ENCODE measurements at places on chromosomes 4 and X. TPM values are rescaled to one million over a fixed set of nuclear protein-coding genes. Genes with fewer than 3 reads are reported as not detected.

Gene TMEM175
- 10.2 TPM for total RNA-seq

Gene TRPC5OS
- not detected for total RNA-seq

Gene XKRX
- total RNA-seq, result not detected

Gene TMPRSS11B
- total RNA-seq, result not detected

Gene DGKK
- total RNA-seq, result under 0.01 TPM

GRCh38 chr4:47012676-47013075 is 18.7 kb upstream of the GABRB1 start:
- no peak for DNase-seq

DNA sequence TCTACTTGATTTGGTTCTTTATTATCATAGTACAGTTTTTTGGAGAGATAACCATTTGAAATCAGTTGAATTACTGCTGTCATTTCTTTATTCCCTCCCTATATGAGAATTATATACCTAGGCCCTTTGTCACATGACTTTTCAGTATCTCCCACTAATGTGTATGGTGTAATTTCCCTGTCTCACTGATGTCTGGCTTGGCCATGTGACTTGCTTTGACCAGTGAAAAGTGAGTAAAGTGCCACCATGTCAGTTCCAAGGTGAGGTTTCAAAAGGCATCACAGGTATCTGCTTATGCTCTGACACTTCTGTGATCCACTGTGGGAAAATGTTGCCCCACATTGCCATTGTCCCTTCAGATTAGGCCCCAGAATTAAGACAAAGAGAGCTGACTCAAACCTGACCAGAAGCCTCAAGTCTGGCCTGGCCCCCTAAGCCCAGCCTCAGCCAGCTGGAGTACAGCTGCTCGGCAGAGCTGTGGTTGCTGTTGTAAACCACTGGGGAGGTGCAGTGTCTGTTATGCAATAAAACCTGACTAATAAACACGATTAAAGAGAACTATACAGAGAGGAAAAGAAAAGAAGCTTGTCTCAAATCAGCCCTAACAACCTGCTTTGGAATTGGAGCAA is 27.5 kb downstream of the SETD7 start:
- no peak for DNase-seq

- no peak for DNase-seq
Observed at GRCh38 chr4:25991340-25991739, 77.3 kb downstream of the SMIM20 start.

DNA sequence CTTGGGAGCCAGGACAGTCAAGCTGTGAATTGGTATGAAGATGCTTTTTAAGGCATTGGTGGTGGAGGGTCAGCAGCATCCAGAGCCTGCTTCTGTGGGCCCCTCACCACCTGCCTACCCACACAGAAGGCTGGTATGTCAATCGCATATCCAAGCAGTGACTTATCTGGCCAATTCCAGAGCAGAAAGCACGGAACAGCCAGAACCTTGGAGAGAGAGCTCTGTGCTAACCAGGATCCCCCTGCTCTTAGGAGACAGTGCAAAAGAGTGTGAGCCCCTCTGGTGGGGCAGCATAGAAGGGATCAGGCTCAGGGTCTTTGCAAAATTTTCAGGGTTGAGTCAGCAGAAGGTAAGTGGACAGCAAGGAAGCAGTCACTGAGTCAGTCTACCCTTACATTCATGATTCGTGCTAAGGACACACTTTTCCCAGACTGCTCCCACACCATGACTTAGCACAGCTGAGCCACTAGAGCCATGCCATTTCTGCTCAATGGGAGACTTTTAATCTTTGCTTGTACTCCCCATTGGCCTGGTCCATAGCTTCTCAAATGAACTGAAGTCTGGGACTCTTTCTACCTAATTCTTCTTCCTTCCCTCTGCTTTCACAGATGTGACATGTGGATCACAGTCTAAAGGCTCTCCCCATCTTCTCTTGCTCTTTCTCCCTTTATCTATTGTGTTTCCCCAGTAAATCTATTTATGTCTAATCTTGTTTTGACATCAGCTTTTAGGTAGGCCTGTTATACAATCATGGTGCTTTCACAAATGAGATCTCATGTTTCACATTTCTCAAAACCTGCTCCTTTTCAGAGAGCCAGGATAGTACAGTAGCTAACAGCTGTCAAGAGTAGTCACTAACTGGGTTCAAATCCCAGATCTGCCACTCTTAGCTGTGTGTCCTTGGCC is 20.0 kb downstream of the MORF4L2 start:
- DNase-seq, result no peak

GRCh38 chr4:84804136-84804535 is 162.4 kb downstream of the WDFY3 start:
- no peak for DNase-seq

DNA sequence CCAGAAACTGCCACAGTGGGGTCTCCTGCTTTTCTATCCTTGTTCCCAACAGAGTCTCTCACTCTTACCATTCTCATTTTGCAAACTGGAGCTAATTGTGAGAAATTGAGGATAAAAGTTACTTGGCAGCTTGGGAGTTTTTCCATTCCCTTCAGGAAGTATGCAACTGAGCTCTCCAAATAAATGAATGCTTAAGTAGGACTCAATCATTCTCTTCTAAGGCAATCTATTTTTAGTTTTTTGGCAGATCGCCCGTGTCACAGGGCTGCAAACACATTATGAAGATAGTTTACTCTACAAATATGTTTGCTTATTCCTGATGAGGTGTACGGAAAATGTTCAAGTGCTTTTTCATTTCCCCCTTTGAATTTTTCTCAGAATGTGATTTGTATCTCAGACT is 5.3 kb downstream of the ASB11 start:
- no peak for DNase-seq

GRCh38 chrX:43553257-43553656 is 102.8 kb upstream of the MAOA start:
- DNase-seq, result no peak

GRCh38 chrX:130060122-130061069 is 49.9 kb downstream of the ELF4 start:
- no peak for DNase-seq

DNA sequence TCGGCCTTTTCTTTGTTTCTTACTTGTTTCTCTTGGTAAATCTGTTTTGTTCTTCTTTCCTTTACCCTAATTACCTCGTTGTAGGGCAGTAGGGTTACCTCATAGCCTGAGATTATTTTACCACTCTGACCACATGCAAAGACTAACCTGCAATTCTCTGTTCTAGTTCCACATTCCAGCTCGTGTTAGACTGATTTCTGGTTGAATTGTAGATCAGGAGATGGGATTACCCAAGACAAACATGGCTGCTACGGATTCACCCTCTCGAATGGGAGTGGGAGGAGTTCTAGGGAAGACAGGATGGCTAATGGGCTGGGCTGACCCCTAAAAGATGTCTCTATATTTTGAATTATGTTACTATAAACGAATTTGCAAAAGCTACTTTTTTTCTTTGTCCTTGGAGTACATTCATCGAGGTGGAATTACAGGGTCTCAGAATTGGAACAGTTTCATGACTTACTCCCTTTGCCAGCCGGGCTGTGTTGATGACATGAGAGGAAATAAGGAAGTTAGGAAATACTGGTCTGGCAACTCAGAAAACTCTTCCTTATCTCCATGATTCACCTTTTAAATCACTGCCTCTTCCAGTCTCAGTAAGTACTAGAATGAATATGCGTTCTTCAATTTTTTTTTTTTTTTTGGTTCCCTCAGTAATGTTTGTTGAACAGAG is 36.7 kb upstream of the FBXW7 start:
- DNase-seq, result no peak

- no peak for DNase-seq
Observed at GRCh38 chr4:119517361-119518229, 111.0 kb downstream of the PDE5A start.

GRCh38 chrX:129781134-129781672 is 1.5 kb downstream of the SASH3 start:
- no peak for DNase-seq
